HFF-Myc (cell line): ENCODE measurements at places on chromosomes 2 and 18.

DNA sequence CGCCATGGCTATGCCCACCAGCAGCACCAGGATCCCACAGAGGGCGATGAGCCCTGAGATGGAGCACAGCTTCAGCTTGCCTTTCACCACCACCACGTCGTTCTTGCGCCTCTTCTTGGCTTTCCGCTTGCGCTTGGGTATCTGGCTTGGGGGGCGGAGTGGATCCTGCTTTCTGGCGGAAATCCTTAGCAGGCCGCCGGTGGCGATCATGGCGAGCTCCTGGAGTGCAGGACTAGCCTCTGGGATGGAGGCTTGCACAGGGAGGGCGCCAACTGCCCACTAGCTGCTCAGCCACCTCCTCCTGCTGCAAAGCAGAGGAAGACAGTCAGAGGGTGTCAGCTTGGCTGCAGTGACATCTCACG lies 3.5 kb downstream of the TMEM200C start:
- DNase-seq, result no peak

DNA sequence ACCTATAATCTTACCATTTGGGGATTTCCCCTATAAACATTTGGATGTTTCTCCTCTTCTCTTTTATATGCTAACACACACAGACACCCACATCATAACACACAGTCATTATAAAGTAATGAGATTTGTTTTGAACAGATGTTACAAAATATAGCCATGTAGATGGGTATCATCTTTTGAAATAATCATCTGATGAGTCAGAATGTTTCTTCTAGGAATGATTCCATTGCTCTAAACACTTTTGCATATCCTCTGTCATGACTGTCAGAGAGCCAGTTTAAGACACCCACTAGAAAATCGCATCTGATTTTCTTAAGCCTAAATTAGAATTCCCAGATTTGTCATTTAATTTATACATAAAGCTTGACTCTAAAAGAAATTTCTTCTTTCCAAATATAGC lies 442.6 kb downstream of the CMPK2 start:
- DNase-seq, result no peak

- no peak for DNase-seq
These were observed 18.1 kb upstream of the ANTXR1 start for GRCh38 chr2:68994864-68995263.

DNA sequence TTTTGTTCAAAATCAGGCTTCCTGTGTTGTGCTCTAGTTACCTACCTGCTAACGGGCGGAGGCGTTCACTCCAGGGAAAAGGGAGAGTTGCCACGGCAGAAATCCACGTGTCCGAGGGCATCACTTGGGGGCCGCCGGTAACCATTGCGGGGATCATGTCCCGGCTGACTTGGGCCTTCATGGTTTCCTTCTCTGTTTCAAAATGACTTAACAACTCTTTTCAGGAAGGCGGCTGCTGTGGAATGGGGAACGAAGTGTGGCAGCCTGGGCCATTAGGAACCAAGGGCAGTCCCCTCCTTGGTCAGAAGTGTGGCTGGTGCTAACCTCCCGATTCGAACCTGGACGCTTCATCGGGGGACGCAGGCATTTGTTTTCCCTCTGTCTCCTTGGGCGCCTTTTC lies 56.8 kb downstream of the INPP5D start:
- DNase-seq, result no peak

GRCh38 chr2:1784087-1784486 lies 39.8 kb upstream of the PXDN start:
- no peak for DNase-seq

DNA sequence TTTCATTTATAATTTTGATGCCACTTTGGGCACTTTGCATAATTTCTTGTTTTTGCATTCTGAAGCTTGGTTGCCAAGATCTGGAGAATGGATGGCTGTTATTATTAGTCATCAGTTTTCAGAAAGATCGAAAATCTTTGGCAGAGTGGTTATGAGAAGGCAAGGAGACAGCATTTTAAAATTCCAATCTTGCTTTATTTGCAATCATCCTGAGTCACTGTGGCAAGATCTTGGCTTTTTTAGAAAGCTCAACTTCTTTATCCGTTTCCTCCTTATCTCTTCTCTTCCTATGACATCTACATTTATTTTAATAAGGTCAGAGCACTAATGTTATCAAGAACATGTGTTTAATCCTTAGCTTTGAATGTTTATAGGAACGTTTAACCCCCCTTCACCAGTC lies 31.1 kb upstream of the EIF2AK3 start:
- DNase-seq, result no peak

- DNase-seq, result no peak
These were observed 37.6 kb downstream of the TGFBRAP1 start for GRCh38 chr2:105291981-105292380.

DNA sequence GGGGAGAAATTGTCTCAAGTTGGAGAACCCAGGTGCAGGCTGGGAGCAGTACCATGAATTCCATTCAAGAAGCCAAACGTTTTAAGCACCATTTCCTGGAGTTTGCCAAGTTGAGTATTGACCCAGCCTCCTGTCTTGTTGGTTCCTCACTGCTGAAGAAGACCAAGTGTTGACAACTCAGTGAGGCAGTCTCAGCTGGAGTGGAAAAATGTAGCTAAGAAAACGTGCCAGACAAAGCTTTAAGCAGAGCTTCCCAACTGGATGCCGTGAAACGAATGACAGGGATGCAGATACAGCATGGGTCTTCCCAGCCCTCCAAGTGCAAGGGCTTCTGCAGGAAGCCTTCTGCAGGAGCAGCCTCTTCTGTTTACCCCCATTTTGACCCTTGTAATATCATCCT lies 778 bp upstream of the INPP1 start:
- no peak for DNase-seq

DNA sequence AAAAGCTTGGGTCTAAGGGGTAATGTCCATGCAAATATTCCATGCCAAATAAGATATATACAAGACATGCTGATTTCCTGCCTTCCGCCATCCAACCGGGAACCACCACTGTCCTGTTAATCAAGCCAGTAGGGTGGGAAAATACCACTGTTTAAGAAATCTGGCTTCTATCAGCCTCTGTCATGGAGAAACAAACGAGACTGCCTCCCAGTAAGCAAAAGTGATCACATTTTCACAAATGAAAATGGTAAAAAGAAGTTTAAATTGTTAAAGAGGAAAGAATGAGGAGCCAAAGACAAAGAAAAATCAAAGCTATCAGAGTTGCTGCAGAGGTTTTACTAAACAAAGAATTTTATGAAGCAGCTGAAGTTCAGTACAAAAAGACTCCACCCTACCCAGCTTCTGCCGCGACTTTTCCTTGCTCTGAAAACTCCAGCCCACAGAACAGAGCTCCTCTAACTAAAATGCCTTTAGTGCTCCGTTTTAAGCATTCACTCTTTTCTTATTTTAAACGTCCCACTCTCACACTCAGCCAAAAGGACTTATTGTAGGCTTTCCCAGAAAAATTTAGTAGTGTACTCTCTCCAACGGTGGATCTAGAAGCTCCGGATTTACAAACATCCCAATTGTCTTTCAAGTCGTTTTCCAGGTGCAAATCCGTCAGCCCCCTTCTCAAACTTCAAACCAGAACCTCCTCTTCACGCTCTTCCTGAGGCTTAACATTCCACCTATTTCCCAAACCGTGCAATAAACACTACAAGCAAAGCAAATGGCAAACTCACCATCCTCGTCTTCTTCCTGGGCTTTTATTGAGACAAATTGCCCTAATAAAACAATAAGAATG lies 613 bp downstream of the COL5A2 start:
- peak; percentile 50 for DNase-seq

DNA sequence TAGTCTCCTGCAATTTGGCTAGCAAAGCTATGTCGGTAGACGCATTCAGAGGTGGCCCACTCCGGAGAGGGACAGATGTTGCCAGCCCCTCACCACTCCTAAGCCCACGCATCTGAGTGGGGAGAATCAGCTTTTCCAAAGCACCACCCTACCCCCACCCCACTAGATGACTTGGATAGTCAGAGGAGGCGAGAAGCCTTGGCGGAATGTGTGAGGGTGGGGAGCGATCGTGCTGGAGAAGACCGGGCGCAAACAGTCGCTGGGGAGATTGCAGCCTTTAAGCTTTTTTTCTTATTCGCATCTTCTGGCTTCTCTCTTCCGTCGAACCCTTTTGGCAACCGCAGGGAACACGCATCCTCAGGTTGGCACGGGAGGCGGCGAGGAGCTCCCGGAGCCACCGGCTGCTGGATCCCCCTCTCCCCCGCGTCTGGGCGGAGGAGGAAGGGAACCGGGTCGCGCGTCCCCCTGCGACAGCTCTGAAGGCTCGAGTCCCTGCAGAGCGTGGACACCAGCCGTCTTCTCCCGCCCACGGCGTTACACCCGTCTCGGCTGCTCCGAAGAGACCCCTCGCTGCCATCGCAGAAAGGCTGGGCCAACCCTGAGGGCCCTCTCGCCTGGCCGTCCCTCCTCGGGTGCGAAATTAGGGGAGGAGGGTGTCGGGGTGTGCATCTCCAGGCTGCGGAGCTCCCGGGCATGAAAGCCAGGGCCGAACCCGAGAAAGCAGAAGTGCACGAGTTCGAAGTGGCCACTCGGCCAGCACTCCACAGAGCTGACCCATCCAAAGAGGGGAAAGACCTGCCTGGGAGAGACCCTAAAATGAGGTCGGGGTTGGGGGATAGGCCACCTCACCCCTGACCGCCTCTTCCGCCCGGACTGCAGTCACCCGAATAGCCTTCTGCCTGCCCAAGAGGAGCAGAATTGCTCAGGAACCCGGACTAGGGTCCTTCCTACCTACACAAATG lies 12.2 kb downstream of the EVX2 start:
- DNase-seq, result no peak

DNA sequence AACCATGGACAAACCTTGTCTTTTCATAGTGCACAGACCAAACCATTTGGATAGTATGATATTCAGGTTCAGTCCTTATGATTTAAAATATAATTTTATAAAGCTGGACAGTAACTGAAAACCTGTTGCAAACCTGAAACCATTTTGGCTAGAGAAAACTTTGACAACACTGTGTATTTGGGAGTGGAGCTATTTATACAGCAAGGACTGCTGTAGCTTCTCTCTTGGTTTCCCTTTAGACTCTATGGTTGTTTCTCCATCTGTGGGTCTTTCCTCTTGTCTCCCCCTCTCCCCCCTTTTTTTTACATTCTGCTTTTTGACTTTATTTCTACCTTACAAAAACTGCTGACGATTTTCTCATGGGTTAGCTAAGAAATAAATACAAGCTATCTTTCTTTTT lies 581.7 kb downstream of the SLC4A3 start:
- no peak for DNase-seq

DNA sequence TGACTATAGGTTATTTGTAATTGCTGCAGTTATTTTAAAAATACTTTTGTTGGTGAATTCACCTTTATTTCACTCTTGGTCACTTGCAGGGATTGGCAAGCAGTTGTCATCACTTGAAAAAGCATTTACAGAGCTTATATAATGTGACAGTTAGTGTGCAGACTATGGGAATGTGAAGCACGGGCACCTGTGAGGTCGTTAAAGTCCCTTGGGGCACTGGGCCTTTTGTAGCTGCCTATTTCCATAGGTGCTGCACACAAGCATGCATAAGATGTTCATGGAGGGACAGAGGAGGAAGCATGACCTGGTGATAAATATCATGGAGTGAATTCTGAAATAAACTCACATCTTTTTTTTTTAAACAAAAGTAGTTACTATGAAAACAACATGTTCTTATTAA lies 124.6 kb downstream of the ATP9B start:
- no peak for DNase-seq

DNA sequence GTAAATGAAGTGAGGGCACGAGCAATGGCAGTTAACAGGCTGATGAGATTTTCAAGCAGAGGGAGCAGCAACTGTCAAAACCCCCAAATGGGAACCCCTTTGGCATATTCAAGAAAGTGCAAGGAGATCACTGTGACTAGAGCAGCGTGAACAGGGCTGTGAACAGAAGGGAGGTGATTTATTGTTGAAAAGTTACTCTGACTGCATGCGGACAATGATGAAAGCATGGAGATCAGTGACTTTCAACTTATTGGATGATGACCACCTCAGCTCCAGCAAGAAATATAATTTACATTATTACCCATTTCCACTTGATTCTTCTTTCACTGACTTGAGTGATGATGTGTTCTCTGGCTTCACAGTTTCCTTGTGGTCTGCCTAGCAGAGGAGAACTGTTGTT lies 187.8 kb upstream of the BOD1L2 start:
- DNase-seq, result no peak

- DNase-seq, result no peak
These were observed 46.1 kb downstream of the TTC39C start for GRCh38 chr18:24060644-24061043.

DNA sequence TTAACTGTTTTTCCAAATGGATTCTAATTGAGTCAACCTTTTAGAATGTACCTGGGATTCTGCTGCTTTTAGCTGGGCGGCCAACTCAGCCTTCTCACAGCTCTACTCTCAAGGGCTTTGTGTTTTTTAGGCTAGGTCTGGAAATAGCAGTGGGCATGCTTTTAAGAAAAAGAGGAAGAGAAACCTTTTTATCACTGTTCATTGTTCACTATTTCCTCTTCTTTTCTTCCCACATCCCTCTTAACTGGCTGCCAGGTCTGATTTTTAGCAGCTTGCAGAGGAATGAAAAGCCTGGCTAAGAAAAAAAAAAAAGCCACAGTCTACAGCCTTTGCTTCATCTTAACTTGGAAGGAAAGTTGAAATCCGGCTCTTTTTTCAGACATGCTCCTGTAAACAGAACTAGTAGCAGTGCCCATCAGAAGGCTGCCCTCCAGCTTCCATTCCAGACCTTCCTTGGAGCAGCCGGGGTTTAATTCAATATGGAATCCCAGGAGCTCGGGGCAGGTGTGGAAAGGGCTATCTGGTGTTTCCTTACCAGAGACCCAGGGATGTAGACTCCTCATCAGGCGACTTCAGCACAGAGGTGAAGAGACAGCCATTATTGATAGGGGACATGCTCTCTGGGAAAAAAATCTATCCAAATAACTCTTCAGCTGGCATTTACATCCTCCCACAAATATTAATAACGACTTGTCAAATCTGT lies 230.7 kb downstream of the MYO3B start:
- no peak for DNase-seq

- no peak for DNase-seq
These were observed 188.0 kb upstream of the SPHKAP start for GRCh38 chr2:228369400-228370031.

GRCh38 chr2:69449906-69450305 lies 12.7 kb upstream of the NFU1 start:
- DNase-seq, result no peak

- DNase-seq, result no peak
These were observed 139.1 kb downstream of the CYP26B1 start for GRCh38 chr2:72008608-72009007.

- no peak for DNase-seq
These were observed 35.7 kb downstream of the NOL10 start for GRCh38 chr2:10654069-10654468.

GRCh38 chr2:213065583-213066442 lies 85.6 kb downstream of the IKZF2 start:
- no peak for DNase-seq
